Activated T-helper 1 cell treated with anti-CD3 and anti-CD28 coated beads, Interleukin-2, amount 50 U/mL, for 16 hours (primary cell): ENCODE measurements at places on chromosomes 13 and 19.

DNA sequence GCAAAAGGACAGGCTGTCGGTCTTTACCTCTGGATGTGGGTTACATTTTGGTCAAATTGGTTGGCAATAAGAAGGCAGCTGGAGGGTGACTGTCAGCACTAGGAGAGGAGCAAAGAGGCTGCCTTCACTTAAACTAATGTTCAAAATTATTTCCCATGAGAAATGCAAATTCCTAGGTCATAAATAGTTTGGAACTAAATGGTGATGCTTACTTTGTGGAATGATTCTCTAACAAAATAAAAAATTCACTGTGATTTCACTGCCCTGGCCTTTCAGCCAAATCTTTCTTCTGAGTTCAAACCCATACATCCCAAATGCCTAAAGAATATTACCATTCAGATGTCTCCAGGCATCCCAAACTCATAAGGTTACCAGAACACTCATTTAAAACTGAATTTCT lies 25.0 kb upstream of the OXGR1 start:
- DNase-seq: no peak

DNA sequence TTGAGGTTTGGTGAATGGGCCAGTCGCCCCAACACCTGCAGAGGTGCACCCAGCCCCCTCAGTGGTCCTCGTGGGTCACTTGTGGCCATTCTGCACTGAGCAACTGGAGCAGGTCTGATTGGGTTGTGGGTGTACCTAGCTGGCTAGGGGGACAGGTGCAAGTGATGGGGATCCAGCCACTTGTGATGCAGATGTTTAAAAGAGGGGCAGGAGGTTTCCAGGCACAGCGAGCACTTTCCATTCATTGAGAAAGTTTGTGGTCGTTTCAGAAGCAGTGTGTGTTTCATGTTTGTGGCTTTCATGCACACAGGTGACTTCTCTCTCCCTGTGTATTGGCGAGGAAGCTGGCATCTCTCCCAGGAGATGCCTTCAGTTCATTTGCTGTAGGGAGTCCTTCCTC lies 34.7 kb downstream of the TSSK6 start:
- DNase-seq: no peak

DNA sequence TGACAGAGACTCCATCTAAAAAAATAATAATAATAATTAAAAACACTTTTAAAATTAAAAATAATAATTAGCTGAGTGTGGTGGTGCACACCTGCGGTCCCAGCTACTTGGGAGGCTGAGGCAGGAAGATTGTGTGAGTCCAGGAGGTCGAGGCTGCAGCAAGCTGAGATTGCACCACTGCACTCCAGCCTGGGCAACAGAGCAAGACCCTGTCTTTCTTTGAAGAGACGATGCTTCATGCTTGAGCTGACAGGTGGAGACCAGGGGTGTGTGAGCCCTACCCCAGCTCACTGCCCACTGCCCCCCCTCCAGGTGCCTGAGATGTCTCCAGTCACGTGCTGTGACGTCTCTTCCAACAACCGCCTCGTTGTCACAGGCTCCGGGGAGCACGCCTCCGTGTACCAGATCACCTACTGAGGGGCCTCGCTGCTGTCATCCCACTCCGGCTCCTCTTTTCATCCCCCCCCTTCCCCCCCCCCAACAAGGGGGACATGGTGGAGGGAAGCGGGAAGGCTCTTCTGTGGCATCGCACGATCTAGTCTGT lies 17.3 kb downstream of the TLE6 start:
- DNase-seq: no peak

DNA sequence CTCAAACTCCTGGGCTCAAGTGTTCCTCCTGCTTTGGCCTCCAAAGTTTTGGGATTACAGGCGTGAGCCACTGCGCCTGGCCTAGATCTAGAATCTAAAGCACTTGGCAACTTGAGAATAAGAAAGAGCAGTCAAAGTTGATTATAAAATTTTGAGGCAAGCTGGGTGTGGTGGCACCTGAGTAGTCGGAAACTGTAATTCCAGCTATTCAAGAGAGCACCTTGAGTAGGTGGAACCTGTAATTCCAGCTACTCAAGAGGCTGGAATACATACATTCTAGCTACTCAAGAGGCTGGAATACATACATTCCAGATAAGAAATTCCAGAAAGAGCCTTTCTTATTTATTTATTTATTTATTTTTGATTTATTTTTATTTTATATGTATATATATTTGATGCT lies 8.3 kb upstream of the NAA16 start:
- DNase-seq: no peak

GRCh38 chr13:107867701-107868661 lies 347.4 kb downstream of the LIG4 start:
- DNase-seq: no peak

DNA sequence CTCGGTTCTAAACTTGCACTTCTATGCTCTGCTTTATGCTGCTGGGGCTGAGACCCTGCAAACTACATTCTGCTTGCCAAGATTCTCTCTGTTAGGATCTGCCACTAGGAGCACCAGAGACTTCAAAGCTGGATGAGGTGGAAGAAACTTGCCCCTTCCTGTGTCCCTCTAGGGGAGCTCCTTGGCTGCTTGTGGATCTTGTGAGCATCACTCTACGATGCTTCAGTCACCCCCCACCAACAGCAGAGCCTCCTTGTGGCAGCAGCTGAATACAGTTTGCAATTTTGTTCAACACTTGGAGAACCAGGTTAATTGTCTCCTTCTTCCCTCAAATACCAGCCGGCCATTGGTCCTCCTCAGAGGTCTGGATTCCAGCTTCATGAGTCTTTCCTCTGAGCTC lies 310.6 kb downstream of the FGF14 start:
- DNase-seq: no peak
